A549 (cell line): ENCODE measurements at places on chromosomes 1 and 21.
A peak's percentile ranks its signal among the peaks of the same experiment; 100 is the strongest.

DNA sequence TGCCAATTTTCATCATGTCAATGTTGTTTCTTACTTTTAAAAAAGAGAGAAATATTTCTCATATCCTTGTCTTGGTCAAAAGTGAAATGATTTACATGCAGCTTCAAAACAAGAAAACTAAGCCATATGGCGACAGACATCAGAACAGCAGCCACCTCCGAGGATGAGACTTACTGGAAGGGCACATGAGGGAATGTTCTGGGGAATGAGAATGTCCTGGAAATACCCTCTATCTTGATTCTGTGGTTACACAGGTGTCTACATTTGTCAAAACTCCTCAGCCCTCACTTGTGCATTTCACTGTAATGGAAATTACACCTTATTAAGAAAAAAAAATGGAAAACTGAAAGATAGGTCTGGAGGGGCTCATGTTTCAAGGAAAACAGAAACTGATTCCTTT is 14.2 kb upstream of the ECE1 start:
- no peak for DNase-seq

- no peak for DNase-seq
Measured at GRCh38 chr1:246508897-246509688, 2.0 kb upstream of the SMYD3 start.

DNA sequence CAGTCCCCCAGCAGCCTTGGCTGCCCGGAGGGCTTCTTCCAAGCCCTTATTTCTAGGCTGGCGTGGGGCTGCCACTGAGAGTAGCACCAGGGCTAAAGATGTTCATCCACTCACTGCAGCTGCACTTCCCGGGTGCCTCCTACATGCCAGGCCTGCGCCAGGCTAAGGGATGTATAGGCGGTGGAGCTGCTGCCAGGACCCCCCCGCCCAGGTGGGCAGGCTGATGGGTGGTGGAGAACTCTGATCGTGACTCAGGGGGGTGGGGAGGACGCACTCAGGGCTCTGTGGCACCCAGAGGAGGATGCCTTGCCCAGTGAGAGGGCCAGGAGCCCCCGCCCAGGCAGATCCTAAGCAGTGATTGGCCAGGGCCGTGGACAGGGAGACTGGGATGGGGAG is 34.1 kb downstream of the CFAP74 start:
- no peak for DNase-seq

DNA sequence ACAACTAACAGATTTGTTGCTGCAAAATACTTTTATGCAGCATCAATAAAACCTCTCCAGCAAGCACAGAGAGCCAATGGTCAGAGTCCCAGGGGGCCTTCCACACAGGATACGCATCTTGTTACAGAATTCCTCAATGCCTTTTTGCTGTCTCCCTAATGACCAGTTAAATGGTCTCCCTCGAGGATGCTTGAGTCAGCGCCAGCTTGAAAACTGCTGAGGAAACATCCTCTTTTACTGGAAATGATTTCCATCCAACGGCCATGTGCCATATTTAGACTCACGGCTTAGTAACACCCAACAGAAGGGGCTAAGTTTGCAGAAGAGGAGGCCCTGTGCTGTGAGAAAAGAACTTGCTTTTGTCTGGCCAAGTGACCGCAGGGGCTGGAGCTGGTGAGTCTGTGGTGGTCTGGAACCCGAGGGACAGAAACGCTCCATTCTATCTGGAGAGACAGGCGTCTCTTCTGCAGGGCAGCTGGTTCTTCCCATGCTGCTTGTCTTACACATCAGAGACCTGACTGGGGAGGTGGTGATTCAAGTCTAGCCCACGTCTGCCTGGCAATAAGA is 496.4 kb downstream of the SETD4 start:
- DNase-seq = no peak

GRCh38 chr21:37815893-37816292 is 100.4 kb downstream of the KCNJ6 start:
- DNase-seq = no peak

DNA sequence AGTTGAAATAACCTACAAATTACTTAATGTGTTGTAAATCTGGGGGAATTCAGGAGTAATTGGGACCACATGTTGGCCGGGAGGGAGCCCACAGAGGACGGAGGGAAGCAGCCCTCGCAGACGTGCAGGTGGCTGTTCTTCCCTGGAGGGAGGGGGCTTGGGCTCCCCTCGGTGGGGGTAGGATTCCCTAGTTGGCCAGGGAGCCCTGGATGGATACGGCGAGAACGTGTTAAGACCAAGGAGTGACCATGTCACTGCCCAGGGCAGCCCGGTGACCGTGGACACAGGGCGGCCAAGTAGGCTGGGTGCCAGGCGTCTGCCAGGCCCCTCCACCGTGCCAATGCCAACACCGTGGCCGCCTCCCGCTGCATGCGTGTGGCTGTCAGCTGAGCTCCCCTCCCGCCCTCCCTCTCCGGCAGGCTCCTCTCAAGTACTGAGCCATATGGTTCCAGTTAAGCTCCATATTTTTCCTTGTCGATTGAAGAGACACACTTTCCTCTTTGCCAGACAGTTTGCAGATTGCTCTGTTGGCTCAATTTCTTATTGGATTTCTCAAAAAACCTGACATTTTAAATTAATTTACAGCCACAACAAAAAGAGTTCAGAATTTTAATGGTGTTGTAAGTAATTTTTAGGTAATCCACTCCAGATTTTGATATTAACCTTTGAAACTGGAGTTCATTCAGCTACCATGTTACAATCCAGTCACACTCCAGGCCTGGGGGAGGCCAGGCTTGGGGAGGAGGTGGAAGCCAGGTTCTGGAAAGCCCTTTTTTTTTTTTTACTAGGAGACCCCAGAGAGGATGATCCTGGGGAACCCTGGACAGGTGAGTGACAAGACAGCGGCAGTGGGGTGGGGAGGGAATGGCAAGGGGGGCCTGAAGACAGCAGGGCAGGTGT is 71.2 kb downstream of the CASZ1 start:
- no peak for DNase-seq

DNA sequence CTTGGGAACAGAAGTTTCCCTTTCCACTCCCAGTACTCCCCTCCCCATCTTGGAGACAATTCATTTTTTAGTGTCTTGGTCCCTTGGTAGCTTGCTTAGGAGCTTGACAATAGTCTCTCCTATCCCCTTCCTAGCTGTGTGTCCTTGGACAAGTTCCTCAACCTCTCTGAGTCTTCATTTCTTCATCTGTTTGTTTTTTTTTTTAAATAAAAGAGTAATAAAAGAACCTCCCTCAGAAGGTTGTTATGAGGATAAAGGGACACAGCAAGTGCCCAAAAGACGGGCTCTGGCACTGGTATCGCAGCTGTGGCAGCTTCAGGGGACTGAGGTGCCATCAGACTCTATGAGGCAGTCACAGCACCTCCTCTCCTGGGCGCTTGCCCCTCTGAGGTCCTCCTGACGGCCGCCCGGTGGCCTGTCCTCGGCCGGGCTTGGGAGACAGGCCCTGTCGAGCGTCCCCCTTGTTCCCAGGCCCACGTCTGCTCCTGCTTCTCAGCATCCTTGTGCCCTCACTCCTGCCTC is 689.2 kb downstream of the MATN1 start:
- no peak for DNase-seq

DNA sequence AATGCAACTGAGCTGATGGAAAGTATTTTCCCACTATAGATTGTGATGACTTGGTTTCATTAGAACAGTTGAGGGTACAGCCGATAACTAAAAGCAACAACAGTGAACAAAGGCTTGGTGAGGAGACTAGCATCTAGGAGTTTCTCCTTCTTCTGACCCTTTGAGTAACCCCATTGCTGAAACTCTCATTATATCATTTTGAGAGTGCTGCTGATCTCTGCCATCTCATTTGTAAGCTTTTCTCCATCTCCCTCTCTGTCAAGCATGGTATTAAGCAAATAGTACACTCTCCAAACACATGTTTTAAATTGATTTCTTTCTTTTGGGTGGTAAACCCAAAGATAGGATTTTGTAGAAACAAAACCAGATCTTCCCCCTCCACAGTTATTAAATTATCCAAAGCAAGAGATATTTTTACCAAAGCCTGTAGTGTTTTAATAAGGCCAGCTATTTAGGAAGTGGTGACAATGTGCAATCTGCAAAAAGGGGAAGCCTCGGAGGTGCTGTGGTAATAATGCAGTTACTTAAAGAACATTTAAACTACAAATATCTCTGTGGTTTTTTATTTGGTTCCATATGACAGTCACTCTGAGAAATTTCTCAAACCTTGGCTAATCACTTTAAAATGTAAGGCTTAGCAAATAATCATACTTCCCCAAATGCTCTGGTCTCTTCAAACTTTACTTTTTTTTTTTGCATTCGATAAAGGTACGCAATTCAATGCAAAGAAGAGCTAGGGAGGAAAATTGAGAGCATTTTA is 287.5 kb downstream of the HLX start:
- DNase-seq = no peak

DNA sequence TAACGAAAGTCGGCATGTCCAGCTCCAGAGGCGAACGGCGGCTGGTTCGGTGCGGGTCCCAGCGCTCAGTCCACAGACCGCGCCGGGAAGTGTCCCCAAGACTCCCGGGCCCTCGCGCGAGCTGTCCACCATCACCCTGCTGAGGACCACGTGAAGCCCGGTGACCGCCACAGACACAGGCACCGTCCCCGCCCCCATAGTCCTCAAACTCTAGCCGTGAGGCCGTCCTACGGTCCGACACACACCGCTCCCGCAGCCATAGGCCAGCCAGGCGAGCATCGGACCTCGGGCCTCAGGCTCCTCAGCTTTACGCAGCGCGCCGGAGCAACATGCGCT is 535 bp downstream of the SETD4 start:
- DNase-seq = no peak

- DNase-seq = no peak
Measured at GRCh38 chr1:208205216-208206013, 38.8 kb downstream of the PLXNA2 start.

DNA sequence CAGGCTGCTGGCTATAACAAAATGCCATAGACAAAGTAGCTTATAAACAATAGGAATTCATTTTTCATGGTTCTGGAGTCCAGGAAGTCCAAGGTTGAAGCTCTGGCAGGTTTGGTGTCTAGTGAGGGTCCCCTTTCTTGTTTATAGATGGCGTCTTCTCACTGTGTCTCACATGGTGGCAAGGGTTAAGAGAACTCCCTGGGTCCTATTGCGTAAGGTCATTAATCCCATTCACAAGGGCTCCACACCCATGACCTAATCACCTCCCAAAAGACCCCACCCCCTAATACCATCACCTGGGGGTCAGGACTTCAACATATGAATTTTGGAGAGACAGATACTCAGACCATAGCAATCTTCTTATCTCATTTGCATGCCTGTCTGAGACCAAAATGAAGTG is 108.9 kb upstream of the USP25 start:
- no peak for DNase-seq

- no peak for DNase-seq
Measured at GRCh38 chr1:92228401-92228800, 10.7 kb downstream of the C1orf146 start.

GRCh38 chr21:41508415-41509144 is 622 bp upstream of the TMPRSS2 start:
- no peak for DNase-seq

DNA sequence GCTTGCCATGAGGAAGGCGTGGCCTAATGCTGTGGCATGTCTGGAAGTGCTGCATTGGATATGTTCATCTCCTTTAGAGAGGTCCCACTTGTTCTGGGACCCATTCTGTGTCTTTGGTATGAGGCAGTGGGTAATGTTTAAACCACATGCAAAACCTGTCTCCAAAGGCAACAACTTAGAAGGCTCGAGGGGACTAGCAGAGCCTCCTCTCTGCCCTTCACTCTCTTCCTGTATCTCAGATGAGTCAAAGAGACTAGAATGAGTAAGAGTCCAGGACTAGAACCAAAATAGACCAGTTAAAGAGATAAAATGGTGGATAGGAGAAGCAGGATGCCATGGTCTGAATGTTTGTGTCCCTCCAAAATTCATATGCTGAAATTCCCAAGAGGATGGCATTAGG is 220.8 kb upstream of the KIAA0040 start:
- DNase-seq = no peak

DNA sequence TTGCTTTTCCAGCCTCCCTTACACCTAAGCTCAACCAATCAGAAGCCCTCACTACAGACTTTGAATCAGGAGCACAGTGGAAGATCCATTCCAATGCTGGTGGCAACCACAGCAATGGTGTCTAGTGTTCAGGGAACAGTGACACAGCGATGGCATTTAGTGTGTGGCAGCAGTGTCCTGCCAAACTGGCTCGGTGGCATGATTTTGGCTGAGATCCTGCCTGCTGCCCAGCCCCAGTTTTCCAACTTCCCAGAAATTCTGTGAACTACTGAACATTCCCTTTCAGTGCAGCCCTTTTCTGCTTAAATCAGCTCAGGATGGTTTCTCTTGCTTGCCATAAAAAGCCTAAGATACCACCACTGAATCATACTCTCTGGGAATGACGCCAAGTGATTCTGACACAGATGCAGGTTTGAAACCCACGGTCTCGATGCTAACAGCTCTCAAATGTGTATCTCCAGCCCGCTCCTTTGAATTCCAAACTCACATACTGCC is 8.8 kb downstream of the ASAP3 start:
- no peak for DNase-seq

- no peak for DNase-seq
Measured at GRCh38 chr1:233647636-233648035, 33.7 kb downstream of the KCNK1 start.

GRCh38 chr21:44012474-44013379 is 618 bp downstream of the TRAPPC10 start:
- peak; percentile 30 for DNase-seq

- peak; percentile 63 for DNase-seq
Measured at GRCh38 chr21:36859744-36860501, 106.5 kb downstream of the HLCS start.

DNA sequence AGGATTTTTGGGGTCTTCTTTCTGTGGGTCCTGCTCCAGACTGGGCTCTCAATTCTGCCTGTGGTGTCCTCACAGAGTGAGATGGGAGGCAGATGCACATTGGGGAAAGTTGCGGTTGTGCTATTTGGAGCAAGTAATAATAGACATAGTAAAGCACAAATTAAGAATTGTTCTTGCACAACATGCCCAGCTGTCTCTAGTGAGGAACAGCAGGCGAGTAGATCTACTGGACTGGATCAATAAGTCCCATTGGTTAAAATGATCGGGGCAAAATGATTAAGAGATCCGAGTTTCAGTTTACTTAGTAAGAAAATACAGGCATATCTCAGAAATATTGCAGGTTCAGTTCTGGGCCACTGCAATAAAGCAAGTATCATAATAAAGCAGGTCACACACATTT is 448.3 kb upstream of the PROX1 start:
- no peak for DNase-seq

DNA sequence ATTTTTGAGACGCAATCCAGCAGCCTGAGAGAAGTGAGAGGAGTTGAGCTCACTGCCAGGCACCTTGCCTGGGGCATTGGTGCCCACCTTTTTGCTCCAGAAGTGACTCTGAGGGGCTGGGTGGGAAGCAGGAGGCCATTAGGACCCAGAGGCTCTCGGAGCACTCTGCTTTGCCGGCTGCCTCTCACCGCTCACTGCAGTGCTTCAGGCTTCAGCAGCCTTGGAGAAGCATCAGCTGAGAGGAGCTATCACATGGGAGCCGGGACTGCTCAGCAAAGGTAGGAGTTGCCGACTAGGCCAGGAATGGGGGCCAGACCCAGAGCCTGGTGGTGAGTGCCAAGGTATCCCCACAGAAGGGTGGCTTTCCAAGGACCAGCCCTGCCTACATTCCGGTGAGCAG is at the start of gene GPR61:
GPR61 (plus strand) TSS at position 197 of the 400 bp plus-strand sequence. CDS start 3,151 bp downstream, outside the sequence.
- no peak for DNase-seq
